Astrocyte (in vitro differentiated cells and primary cell): ENCODE measurements at places on chromosomes 11 and 22. TPM values are rescaled to one million over a fixed set of nuclear protein-coding genes. Genes with fewer than 3 reads are reported as not detected.

- no peak for DNase-seq
Observed at GRCh38 chr11:40292721-40293508, 1166.5 kb downstream of the LRRC4C start.

GRCh38 chr11:27705873-27706820 lies 5.9 kb upstream of the BDNF start:
- peak; percentile 64 for DNase-seq

DNA sequence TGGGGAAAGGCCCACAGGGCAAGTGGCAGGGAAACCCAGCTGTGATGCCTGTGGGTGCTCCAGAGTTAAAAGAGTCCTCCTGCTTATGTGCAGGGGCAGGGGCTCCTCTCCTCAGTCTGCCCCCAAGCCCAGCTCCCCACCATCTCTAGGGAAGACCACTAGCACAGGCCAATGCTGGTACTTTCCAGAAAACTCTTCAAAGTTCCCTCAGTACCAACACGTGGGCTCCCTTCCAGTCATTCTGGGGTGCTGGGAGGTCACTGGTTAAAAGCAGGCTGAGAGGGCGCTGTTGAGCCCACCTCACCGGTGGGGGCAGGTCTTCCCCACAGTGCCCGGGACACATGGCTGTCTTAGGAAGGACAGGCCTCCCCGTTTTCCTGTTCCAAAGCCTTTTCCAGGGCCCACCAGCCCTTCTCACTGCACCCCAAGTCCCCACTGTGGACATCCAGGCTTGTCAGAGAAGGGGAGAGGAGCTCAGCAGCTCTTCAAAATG lies 154.6 kb downstream of the TRIM29 start:
- DNase-seq: no peak

DNA sequence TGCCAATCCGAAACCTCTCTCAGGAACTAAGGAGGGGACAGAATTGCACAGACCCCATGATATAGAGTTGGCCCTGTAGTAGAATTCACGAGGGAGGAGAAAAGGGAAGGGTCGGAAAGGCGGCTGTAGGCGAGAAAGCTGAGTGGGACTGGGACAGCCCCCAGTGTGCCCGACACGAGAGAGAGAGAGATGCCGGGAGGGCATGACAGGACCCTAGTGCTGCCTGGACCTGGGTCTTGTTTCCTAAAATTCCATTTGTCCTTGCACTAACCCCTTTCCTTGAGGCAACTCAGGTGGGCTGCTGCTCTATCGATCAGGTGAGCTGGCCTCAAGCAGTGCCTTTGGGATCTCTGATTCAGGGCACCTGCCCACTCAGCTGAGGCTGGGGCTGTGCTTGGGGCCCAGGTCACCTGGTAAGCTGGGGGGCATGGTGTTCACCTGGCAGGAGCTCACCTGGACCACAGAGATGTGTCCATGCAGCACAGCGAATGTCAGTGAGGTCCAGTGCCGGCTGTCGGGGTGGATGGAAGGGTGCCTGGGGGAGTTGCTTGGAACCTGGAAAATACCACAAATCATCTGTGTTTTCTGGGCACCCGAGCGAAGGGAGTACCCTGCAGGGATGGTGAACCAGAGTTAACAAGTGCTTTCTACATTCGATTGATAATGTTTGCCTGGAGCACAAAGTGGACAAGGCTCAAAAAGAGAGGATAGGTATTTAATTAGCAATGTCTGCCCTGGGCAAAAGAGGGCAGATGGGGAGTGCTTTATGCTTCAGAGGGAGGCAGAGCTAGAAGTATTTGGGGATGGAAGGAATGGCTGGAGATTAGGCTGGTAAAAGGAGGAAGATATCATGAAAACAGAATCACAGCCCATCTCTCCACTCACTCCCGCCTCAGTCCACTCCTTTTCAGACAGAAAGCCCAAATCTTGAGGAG lies 61.6 kb downstream of the NAT10 start:
- no peak for DNase-seq

GRCh38 chr11:73980001-73980961 lies 2.4 kb downstream of the UCP2 start:
- no peak for DNase-seq

DNA sequence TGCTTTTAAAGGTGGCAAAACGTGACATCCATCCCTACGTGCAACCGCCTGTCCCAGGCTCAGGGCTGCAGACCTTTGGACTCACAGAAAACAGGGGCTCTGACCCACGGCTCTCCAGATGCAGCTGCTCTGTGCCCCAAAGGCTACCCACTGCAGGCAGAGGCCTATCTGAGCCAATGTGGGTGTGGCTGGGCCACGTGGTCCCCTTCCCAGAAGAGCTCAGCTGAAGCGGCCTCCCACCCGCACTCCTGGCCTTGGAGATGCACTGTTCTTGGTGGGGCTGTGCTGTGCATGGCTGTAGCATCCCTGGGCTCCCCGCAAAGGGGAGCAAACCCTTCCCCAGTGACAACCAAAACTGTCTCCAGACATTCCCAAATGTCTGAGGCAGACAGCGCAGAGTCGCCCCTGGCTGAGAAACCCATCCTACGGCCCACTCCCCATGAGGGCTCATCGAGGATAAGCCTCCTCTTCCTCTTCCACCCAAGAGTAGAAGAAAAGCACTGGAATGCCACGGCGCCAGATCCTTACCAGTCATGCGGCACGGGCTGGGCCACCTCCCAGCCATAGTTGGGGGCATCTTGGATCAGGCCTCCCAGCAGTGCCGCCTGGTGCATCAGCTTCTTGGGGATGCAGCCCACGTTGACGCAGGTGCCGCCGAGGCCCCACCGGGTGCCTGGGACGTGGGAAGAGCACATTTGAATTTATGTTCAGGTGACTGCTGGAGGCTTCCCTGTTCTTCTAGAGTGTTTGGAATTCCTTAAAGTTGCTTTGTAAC lies 23.1 kb upstream of the COMT start:
- DNase-seq: no peak

DNA sequence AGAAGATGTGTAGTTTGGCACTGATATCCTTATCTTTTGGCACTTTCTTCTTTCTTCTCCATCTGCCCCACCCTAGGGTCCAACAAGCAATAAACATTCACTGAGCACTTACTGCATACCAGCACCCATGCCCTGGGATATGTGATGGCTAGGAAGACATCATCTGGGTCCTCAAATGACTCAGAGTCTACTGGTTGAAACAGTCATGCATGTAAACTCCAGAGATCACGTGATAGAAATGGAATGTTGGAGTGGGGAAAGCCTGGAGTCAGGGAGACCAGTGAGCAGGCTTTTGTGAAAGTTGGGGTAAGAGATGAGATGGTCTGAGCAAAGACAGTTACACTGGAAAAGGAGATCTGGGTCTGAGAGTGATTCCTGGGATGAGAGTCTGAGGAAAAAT lies 724.9 kb upstream of the TENM4 start:
- peak; percentile 23 for DNase-seq

DNA sequence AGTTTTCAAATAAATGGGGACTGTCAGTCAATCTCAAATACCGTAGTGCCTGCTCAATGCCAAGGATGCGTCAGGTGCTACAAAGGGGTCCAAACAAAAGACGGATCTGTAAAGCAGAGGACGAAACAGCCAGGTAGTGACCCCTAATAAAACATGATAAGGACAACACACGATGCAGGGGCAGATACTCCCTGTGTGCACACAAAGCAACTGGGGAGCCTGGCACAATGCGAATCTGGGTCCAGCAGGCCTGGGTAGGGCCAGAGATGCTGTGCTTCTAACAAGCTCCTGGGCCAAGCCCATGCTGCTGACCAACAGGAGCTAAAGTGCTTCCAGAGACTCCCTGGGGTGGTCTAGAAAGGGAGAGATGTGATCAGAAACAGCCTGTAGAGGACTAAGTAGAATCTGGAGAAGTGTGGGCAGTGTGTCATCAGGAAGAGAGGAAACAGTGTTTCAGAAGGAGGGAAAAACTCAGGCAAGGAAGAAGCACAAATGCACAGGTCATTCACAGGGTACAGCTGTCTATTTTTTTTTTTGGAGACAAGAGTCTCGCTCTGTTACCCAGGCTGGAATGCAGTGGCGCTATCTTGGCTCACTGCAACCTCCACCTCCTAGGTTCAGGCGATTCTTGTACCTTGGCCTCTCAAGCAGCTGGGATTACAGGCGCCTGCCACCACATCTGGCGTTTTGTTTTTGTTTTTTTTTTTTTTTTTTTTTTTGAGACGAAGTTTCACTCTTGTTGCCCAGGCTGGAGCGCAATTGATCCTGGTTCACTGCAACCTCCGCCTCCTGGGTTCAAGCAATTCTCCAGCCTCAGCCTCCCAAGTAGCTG lies 74.5 kb downstream of the MICAL3 start:
- DNase-seq: no peak

GRCh38 chr11:102572554-102573220 lies 42.1 kb upstream of the MMP7 start:
- DNase-seq: no peak

DNA sequence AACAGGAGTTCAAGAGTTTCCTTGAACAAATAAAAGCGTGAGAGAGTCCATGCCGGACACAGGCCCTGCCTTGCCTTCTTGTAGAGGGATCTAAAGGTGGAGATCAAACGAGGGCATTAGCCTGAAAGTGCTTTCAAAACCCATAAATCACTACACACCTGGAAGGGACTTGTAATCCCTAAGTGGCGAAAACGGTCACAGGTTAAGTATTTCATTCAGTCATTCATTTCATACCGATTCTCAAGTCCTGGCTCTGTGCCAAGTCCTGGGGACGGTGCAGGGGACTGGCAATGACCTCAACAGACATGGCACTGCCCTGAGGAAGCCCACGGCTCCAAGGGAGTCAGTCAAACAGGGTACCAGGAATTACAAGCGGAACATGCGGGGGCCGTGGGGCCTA lies 26.6 kb downstream of the ELFN2 start:
- DNase-seq: no peak

GRCh38 chr11:134642206-134642605 lies 230.2 kb upstream of the B3GAT1 start:
- no peak for DNase-seq

- DNase-seq: no peak
Observed at GRCh38 chr11:57425565-57426438, 1.1 kb downstream of the SLC43A3 start.

DNA sequence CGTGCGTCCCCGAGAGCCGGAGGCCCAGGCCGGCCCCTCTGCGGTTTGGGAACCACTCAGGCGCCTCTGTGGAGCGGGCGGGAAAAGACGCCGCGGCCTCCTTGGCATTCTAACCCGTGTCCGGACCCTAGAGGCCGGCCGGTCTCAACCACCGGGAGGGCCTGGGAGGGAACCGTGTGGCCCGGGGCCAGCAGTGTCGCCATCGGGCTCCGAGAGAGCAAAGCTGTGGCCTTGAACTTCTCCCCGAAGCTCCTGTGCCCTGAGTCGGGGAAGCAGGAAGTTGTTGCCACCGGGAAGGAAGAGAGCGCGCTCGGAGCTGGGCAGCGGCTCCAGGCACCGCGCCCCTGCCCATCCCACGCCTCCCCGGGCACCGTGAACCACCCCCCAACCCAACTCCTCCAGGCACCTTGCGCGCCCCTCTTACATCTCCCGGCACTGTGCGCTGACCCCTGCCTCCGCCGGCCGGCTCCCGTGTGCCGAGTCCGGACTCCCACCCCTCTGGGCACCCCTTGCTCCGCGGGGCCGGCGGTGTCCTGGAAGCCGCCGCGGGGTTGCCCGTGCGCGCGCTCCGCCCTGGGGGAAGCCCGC lies 80.0 kb upstream of the PPARA start:
- no peak for DNase-seq

DNA sequence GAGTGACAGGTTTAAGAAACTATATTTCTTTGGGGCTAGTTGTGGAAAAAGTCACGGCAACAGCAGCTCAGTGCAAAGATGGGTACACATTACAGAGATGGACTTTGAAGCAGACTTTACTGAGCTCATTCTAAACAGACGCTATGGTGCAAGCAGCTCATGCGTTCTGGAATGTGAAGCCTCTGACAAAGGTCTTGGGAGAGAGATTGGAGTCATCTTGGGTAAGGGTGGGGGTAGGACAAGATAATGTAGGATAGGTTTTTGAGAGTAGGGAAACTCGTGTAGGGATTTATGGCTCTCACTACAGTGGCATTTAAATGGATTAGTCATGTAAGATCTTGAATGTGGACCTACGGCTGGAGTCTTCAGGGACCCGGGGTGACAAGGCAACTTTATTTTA lies 36.2 kb upstream of the CLMP start:
- no peak for DNase-seq

DNA sequence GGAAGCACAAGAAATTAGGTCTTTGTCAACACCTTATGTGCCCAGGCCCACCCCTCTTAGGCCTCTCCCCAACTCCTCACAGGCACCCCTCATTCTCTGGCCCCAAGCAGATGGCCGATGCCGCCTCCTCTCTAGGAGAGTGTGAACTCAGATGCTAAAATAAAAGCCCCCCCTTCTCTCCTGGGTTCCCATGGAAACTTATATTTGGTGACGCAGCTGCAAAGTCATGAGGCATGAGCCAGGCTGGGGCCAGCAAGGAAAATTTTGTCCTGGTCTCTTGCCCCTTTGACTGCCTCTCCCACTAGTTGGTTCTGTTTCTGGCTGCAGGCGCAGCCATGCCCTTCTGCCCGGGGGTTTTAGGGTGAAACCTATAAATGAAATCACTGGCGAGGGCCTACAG lies 11.8 kb downstream of the RCOR2 start:
- DNase-seq: no peak

- no peak for DNase-seq
Observed at GRCh38 chr11:45250035-45250718, 36.0 kb downstream of the SYT13 start.

DNA sequence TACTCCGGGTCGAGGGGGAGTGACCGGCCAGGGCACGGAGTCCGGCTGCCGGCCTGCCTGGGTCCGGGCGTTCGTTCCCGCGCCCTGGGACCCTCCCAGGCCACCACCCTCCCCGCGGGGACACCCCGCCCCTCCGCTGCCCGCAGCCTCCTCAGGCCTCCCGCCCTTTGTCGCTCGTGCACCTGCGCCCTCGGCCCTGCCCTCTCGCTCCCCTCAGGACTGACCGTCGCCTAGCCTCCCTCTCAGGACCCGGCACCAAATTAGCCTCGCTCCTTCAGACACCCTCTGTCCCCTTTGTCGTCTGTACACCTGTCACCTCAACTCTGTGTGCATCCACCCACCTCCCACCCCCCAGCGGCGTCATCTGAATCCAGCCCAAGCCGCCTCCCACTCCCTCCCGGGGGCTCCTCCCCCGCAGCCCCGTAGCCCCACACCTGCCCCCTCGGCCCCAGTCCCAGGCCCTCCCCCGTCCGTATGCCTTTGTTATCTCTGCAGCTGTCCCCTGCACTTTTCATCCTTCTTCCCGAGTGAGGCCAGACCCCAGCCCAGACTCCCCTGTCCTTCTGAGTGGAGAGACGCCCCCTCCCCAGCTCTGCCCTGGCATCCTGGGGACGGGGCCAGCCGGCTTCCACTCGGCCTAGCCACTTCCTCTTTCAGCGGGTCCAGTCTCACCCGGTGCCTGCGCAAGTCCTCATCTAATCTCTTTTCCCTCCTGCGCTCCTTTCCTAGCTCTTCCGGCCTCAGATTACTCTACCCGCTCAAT lies 643 bp downstream of the TIGD3 start:
- DNase-seq: no peak

- DNase-seq: no peak
Observed at GRCh38 chr11:134252346-134253187, 585 bp downstream of the THYN1 start.

- no peak for DNase-seq
Observed at GRCh38 chr11:116466191-116466590, 306.6 kb downstream of the BUD13 start.

SCGB2A2 gene
- total RNA-seq: not detected in 2 replicates

CNTN5 gene
- total RNA-seq: 1.1 and 2.5 TPM in 2 replicates

GLB1L3 gene
- 0.20 and 0.22 TPM in 2 replicates for total RNA-seq

SLC43A3 gene
- total RNA-seq: 13.3 and 16.4 TPM in 2 replicates

DCPS gene
- 11.3 and 14.0 TPM in 2 replicates for total RNA-seq

GSTT2 gene
- not detected in 2 replicates for total RNA-seq

SLN gene
- total RNA-seq: 4.9 and 8.0 TPM in 2 replicates

INPP5J gene
- total RNA-seq: 3.0 and 3.3 TPM in 2 replicates

FOLR2 gene
- total RNA-seq: not detected in 2 replicates

LRRC32 gene
- total RNA-seq: 24.4 and 43.7 TPM in 2 replicates

NXPE4 gene
- total RNA-seq: not detected in 2 replicates

APOL5 gene
- total RNA-seq: not detected in 2 replicates
